ENCODE measurements at places on chromosomes 7 and 10.

- no peak for DNase-seq
Measured at GRCh38 chr10:97465982-97466381, 20.0 kb downstream of the ZDHHC16 start.

DNA sequence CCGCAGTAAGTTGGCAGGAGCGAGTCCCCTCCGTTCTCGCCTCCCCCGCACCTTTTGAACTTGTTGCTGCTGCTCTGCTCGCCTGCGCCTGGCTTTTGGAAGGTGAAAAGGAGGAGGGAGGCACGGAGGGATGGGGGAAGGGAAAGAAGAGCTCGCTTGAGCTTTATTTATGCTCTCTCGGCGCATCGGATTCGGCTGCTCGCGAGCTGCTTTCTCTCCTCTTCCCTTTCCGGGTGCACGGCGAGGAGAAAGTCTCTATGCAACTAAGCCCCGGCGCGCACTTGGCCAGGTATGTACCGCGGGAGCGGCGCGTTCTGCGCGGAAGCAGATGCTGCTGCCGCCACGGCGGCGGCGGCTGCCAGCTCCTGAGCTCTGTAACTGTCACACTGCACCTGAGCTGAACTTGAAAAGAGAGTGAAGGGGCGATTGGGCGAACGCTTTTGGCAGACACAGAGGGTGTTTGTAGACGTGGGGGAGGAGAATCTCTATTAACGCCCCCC is 551 bp downstream of the KCND2 start:
- DNase-seq = peak; percentile 30

GRCh38 chr10:6929148-6929830 is 349.2 kb upstream of the PRKCQ start:
- DNase-seq = no peak

GRCh38 chr7:24334627-24335026 is 50.6 kb downstream of the NPY start:
- DNase-seq = no peak

DNA sequence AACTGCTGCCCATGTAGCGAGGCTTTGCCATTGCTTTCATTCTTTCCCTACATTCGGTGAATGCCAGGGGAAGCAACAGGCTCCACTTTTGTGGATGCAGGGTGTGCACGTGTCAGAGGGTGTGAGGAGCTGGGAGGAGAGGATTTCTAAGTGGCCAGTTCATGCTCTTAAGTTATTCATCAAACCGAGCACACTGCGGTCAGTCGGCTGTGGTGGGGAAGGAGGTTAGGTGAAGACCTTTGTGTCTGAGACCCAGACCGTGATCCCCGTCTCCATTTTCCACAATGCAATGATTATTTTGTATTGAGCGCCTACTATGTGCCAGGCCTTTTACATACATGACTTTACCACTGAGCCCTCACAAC is 438.6 kb upstream of the GALNT17 start:
- DNase-seq = no peak

DNA sequence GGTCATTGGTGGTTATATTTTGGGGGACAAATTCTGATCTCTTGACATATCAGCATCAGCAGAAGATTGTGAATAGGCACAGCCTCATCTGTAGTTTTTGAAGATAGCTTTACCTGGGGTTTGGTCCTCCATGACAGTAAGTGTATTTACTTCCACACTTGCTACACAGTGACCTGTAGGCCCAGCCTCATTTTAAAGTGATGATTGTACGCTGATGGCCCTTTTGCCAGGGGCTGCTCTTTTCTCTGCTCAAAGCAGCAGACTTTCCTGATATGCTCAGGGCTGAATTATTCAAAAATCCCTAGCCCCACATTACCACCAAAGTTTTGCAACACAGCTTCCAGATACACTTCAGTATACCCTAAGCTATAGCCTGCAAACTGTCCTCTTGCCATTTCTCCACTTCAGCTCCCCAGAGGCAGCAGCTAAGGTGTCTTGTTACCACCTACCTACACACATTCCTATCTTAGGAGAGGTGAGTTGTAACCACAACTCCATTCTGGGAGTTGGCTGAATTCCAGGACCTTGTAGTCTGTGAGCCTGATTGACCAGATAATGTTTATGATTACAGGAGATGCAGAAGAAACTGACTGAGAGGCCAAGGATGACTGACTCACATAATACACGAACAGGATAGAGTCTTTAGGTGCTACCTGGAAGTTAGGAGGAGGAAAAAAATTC is 6.0 kb downstream of the ASB4 start:
- DNase-seq = peak; percentile 5

Measured in fibroblast of skin of right biceps (primary cell).